CD4-positive, alpha-beta T cell treated with Interleukin-1 beta for 1 hour (primary cell): ENCODE measurements at places on chromosomes 12 and 14.

GRCh38 chr14:79274641-79275291, 936.5 kb downstream of the DIO2 start:
- no peak for DNase-seq

DNA sequence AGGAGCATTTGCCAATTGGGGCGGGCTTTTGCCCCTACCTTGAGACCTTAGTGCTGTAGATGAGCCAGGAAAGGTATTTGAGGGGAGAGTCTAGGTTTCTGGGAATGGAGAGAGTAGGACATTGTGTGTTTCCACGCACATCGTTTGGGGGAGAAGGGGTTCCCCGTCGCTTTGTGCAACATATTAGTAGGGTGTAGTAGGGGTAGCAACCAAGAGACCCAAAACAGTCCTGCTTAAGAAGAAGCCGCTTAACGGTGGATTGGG, 694 bp upstream of the PTGES3 start:
- no peak for DNase-seq

DNA sequence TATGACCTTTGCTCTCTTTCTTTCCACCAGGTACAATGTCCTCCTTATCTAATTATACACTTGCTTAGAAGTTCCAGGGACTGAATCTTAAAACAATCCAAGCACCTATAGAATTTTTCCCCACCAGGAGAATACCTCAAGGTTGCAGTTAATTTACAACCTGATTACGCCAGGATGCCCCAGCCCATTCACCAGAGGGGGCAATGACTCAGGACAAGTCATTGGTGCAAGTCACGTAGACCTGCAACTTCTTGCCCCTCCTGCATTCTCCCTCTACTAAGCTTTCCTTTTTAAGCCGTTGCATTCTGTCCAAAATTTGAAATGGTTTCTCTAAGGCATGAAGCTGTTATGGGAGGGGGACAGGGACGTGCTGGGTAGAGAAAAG, 111.1 kb upstream of the SCAF11 start:
- DNase-seq, result no peak

DNA sequence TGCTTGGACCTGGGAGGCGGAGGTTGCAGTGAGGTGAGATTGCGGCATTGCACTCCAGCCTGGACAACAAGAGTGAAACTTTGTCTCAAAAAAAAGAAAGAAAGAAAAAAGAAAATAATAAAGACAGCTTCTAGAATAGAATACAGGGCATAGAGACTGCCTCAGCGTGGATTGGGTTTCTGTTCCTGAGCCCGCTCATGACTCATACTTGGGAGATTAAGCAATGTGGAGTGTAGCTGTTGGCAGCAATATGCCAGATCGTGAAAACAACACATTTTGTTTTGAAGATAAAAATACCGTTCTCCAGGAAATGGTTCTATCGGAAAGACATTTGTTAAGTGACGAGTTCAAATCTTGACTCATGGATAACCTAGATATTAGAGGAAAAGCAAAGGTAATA, 67.2 kb downstream of the GLT1D1 start:
- DNase-seq, result peak; percentile 31
